Activated T-helper 9 cell treated with anti-CD3 and anti-CD28 coated beads, Interleukin-2, amount 50 U/mL, for 16 hours (primary cell): ENCODE measurements at places on chromosomes 6 and 20.
A peak's percentile ranks its signal among the peaks of the same experiment; 100 is the strongest.

DNA sequence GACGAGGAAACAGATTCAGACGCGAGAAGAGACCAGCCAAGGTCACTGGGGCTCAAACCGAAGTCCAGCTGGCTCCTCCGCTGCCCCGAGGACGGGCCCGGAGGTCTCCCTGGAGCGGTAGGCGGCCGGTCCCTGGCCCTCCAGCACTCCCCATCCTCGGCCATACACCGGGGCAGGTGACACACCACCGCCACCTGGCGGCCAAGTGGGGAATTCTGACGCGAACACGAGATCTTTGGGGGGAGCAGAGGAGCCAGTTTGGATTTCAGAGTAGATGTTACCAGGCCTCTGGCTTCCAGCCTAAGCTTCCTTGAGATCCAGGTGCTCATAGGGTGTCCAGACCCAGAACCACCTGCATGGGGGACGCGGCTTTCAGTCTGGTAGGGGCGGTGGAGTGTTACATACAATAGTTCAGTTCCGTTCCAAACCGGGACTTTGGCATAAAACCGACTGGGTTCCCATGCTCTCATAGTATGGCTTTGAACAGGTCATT is 16.1 kb downstream of the BPIFB1 start:
- DNase-seq, result peak; percentile 61

- no peak for DNase-seq
Observed at GRCh38 chr6:23268348-23268747, 699.0 kb downstream of the HDGFL1 start.

DNA sequence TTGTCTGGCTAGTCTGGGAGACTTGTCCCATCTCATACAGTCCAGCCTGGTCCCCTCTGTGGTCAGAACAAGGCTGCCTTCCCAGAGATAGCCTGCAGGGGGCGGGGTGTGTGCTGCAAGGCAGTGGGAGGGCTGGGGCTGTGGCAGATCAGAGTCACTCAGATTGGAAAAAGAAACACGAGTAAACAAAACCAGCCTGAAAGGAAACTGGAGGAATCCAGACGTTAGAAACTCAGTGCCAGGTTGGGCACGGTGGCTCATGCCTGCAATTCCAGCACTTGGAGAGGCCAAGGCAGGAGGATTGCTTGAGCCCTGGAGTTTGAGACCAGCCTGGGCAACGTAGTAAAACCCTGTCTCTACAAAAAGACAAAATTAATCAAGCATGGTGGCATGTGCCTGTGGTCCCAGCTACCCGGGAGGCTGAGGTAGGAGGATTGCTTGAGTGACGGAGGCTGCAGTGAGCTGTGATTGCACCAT is 20.2 kb downstream of the LEMD2 start:
- peak; percentile 59 for DNase-seq

- no peak for DNase-seq
Observed at GRCh38 chr6:81984599-81984998, 232.1 kb upstream of the TENT5A start.

- no peak for DNase-seq
Observed at GRCh38 chr6:6586671-6587526, 1.6 kb upstream of the LY86 start.

GRCh38 chr6:48036316-48036715 is 74.7 kb downstream of the PTCHD4 start:
- DNase-seq, result no peak
